ENCODE measurements at places on chromosomes 7 and 10. TPM values are rescaled to one million over a fixed set of nuclear protein-coding genes. Genes with fewer than 3 reads are reported as not detected.

Gene SNCG
- total RNA-seq = 0.86 TPM

Gene MSMB
- total RNA-seq = not detected

Gene FGFBP3
- total RNA-seq = 0.69 TPM

Gene DKK1
- 1,187 TPM for total RNA-seq

Gene PHYHIPL
- total RNA-seq = not detected

Gene AMZ1
- 0.75 TPM for total RNA-seq

Gene AGAP5
- total RNA-seq = 18.2 TPM

Gene GALNT17
- total RNA-seq = not detected

Gene GARIN1A
- 3.6 TPM for total RNA-seq

Gene LLCFC1
- total RNA-seq = not detected

Gene LIPM
- total RNA-seq = not detected

Gene PROSER2
- total RNA-seq = 66.0 TPM

Gene NKX2-3
- 0.07 TPM for total RNA-seq

GRCh38 chr7:12642508-12642907 lies 44.9 kb upstream of the ARL4A start:
- DNase-seq = no peak

- no peak for DNase-seq
Measured at GRCh38 chr7:4074994-4075393, 607.1 kb upstream of the FOXK1 start.

DNA sequence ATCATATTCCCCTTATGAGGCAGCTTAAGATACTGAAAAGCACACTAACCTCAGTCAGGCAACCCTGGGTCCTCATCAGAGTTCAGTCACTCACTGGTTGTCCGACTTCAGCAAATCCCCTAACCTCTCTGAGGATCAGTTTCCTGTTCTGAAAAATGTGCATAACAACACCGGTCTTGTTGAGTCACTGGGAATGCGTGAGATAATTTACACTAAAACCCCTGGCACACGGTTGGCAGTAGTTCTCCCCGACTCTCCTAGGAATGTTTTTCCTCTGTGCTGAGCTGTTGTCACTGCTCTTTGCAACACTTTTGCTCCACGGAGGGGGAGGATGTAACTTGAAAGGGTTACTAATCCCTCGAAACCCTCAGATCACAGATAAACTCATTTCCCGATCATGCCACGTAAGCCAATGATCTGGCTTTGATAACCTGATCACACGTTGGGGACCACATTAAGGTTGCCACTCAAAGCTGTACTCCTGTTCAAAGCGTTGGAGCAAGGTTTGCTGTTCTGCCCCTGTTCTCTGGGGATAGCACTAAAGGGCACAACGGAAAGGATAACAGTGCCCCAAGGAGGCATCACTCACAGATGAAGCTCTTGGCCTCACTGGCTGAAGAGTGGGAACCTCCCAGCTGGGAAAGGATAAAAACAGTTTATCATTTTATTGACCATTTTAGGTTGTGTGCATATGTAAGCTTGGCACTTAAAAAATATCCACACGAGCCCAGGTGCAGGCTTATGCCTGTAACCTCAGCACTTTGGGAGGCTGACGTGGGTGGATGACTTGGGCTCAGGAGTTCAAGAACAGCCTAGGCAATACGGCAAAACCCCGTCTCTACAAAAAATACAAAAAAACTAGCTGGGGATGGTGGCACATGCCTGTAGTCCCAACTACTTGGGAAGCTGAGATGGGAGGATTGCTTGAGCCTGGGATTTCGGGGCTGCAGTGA lies 5.0 kb upstream of the RBM17 start:
- DNase-seq = no peak

DNA sequence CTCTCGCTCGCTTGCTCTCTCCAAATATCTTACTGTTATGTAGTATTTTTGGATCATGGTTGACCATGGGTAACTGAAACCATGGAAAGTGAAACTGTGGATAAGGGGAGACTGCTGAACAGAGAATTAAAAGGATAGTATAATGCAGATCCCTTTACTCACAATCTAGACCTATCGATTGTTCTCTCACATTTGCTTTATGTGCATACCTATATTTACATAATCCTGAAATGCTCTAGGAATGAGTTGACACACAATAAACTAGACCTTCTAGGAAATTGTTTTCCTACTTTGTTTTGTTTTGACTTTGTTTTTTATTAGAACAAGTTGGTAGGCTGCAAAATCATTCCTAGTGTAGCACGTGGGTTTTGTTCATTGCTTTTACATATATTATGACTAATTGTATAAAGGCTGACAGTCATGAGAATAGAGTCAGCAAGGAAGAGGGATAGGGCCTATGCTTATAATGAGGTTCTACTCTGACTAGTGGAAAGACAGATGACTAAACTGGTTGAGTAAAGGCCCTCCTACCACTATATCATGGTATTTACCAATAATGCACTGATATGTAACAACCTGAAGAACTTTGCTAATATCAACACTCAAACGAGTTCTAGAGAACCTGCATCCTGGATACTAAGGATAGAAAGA lies 175.3 kb upstream of the TARP start:
- DNase-seq = no peak

DNA sequence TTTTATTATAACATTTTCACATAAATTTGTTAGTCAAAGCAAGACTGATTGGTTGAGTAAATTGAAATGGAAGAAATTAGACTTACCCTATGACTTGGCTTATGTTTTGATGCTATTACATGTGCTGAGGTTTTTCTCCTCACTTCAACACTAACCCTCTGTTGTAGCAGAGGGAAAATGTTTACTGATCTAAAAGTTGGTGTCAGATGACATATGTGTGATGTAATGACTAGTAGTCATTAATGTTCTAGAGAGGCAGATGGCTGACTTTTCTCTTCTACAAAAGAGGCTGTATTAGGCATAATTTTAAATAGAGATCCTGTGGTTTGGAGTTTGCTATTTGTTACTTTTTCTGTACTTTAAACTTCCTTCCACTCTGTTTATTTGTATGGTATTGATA lies 266.0 kb downstream of the BBS9 start:
- no peak for DNase-seq

GRCh38 chr7:128304212-128304611 lies 39.5 kb downstream of the RBM28 start:
- DNase-seq = peak; percentile 16

DNA sequence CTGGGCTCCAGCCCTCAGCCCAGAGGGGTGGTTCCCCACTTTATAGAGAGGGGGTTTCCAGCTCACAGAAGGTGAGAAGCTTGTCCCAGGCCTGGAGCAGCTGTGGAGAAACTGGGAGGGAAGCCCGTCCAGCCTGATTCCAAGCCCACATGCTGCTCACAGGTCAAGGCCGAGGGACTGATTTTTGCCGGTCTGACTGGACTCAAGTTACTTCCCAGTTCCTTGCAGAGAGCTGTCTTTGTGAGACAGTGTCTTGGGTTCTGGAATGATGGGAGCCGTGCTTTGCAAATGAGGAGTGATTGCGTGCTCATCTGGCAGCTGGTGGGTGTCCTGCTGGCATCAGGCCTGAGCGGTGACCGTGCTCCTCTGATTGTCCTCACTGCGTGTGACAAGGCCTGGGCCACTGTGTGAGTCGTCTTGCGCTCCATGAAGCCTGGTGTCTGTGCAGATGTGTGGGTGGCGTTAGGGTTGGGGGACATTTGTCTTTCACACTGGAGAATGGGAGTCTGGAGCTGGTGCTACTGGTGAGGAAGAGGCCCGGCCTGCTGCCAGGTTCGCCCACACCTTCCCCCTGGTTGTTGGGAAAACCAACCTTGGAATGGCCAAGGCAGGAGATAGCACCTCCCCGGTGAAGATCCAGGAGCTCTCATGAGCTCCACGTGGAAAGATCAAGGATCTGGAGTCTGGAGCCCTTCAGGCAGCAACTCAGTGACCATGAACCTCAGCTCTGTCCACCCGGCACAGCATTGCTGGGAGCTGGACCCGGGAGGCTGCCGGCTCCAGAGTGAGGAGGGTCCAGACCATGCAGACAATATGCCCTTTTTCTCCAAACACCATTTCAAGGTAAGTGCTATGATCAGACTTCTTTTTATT lies 129.6 kb downstream of the SMURF1 start:
- no peak for DNase-seq

DNA sequence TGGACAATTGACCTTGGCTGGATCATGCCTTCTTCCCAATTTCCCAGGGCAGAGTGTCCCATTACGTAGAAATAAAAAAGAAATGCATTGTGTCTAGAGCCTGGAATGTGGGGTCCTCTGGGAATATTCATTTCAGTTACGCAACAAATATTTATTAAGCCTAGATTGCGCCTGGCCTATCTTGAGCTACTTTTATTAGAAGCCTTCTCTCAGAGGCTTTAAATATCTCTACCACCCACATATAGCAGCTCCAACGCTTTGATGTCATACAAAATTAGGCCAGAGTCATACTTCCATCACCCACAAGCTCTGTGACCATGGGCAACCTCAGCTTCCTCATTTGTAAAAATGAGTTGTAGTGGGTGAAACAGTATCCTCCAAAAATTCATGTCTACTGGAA lies 24.9 kb upstream of the CARD11 start:
- no peak for DNase-seq

DNA sequence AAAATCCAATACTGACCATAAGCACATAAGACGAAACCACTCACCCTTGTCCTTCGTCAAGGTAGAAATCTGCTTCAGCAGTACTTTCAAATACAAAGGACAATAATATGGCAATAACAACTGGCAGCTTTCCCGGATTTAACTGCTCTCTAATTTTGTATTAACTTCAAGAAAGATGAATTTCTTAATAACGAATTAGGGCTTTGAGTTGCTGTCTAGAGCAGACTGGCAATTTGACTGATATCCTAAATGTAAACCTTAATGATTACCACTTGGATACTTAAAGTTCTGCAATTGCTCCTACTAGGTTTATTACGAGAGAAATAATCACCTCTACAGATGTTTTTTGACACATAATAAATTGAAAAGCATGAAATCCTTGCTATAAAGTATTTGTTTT lies 418.7 kb downstream of the MAGI2 start:
- DNase-seq = no peak

- DNase-seq = peak; percentile 6
Measured at GRCh38 chr7:101740981-101741725, 76.3 kb upstream of the CUX1 start.

DNA sequence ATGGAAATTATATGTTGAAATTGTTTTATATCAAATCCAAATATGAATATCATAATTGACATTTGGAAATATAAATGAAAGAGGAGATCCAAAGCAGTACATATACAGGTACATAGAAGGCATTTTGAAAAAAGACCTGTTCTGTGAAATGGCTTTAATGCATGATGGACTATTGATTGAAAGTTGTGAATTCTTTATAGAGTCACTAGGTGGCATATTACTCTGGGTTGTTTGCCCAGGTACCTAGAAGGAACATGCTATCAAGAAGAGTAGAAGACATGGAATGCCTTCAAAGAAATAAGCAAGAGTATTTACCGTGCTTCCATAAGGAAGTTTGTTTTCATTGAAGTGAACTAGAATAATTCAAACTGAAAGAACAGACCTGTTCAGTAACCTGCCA lies 160.0 kb upstream of the ANK3 start:
- peak; percentile 89 for DNase-seq

DNA sequence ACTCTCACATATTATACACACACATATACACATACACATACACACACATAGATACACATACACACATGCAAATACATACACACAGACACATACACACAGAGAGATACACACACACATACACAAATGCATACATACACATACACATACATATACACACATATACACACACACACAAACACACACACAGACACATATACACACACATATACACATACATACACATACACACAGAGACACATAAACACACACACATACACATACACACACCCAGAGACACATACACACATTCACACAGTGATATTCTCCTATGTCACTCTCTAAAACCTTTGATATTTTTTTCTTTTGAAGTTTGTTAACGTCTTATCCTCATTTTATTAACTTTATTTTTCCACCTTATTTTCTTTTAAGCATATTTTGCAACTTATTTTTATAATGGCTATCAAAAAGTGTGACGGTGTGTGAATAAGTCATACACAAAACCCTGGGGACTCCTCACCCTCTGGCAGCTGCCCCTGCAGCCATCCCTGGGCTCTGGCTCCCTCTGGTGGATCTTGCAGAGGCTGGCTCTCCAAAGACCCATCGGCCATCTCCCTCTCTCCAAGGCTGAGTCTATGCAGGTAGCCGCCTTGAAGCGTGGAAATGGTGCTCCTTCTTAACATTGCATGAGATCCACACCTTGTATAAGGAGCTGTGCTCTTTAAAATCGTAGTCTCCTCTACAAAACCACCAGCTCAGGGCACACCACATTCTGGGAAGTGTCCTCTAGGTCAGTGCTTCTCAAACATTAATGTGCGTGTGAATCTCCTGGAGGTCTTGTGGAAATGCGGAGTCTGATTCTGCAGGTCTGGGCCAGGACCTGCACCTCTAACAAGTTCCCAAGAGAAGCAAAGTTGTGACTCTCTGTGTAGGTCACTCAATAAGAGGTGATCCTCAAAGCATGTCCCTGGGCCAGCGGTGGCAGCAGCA lies 4.1 kb upstream of the C10orf120 start:
- peak; percentile 68 for DNase-seq

DNA sequence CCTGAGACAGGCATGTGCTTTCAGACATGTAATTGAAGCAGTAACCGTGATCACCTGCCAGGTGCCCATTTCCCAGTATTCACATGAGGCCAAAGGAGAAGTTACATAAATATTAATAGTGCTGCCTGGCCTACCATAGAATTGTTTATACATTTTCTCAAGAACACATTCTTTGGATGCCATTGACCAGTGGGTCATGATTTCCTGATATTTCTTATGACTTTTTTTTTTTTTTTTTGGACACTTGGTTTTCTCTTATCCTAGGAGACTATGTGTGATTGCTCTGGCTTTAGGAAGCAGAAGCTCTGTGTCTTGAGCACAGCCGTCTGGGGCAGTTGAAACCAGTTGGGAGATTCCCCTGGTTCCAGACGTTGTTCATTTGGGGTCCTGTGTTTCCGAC lies 143.9 kb upstream of the NPS start:
- DNase-seq = no peak

- no peak for DNase-seq
Measured at GRCh38 chr7:104838537-104839299, 175.3 kb upstream of the KMT2E start.

GRCh38 chr10:95767884-95768556 lies 12.1 kb downstream of the ENTPD1 start:
- no peak for DNase-seq

GRCh38 chr10:1187855-1188557 lies 131.8 kb downstream of the WDR37 start:
- DNase-seq = no peak

DNA sequence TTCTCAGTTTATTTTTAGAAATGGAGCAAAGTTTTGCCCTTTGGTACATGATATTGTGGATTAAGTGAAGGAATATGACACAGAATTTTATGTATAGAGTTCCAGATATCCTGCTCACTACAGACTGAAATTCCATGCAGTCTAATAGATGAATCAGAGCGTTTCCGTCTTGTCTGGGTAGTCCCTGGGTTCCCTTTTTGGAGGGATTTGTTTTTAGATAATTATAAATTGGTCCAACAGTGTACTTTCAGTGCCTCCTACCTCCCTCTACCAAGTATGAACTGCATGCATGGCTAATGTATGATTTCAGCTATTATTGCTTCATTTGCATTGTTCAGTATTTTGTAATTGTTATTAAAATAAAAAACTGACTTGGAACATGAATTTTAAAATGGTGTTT lies 74.4 kb downstream of the SEPTIN7 start:
- no peak for DNase-seq
